ENCODE measurements at places on chromosomes 2 and 18.
A peak's percentile ranks its signal among the peaks of the same experiment; 100 is the strongest.

- no peak for DNase-seq
Observed at GRCh38 chr2:101064505-101064867, 62.4 kb downstream of the RPL31 start.

DNA sequence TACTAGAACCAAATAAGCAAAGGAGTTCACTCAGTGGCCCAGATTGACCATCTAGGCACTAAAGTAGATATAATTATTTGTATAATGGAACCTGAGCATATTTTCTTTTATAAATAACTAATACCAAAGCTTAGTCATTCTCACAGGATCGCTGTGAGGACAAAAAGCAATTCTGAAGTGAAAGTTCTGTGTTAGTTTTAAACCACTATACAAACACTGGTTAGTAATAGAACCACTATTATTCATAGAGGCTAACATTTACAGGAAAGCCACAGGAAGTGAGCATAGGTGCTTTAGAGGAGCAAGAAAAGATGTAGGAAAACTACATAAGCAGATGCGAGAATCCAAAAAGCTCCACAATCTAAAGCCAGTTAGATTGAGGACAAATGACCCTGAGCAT is 364.7 kb downstream of the XIRP2 start:
- no peak for DNase-seq

GRCh38 chr2:96885432-96886347 is 15.8 kb upstream of the SEMA4C start:
- DNase-seq: no peak

DNA sequence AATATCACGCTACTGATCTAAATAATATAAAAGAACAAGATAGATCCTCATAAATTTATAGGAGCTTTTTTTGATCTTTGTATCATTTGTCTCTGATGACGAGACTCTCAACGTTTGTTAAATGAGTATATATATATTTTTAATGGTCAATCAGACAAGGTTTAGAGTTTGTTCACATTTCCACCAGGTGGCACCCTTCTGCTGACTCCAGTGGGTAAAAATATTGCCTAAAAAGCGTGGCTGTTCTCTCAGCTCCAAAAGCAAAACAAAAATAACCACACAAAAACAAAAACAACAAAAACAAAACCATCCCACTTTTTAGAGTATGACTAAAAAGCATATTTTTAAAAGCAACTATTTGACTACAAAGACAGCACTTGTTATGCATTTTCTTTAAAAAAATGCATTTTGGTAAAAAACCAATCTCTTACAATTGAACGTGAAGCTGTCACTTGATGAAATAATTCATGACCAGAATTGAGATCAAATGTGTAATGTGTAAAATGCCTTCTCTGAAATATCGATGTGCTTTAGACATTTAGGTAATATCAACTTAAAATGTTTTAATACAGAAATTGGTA is 723.2 kb downstream of the DPP10 start:
- peak; percentile 22 for DNase-seq

GRCh38 chr2:68907232-68907919 is 36.2 kb upstream of the BMP10 start:
- DNase-seq: no peak

DNA sequence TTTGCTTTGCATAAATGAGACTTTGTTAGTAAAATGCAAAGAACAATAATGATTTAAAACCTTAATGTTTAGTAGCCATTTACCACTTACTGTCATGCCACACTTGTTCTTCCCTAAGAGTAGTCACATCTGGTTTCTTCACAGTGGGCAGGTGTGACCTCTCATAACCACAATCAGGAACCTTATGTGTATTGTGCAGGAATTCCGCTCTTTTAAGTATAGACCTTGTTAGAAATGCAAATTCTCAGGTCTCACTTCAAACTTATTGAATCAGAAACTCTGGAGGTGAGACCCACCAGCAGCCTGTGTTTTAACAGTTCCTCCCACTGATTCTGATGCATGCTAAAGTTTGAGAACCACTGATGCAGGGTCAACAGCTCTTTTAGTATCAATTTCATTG is 518.8 kb upstream of the MEX3C start:
- no peak for DNase-seq

- peak; percentile 72 for DNase-seq
Observed at GRCh38 chr2:224442071-224442967, 40.4 kb upstream of the FAM124B start.

DNA sequence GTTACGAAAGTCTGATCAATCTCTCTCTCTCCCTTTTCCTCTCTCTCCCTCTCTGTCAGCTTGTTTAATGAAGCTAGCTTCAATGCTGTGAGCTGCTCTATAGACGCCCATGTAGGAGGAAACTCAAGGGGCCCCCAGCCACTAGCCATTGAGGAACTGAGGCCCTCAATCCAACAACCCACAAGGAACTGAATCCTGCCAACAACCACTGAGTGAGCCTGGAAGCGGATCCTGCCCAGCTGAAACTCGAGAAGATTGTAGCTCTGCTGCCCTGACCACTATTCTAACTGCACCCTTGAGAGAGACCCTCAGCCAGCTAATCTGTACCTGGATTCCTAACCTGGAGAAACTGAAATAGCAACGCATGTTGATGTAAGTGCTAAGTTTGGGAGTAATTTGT is 129.2 kb downstream of the BCL11A start:
- no peak for DNase-seq

DNA sequence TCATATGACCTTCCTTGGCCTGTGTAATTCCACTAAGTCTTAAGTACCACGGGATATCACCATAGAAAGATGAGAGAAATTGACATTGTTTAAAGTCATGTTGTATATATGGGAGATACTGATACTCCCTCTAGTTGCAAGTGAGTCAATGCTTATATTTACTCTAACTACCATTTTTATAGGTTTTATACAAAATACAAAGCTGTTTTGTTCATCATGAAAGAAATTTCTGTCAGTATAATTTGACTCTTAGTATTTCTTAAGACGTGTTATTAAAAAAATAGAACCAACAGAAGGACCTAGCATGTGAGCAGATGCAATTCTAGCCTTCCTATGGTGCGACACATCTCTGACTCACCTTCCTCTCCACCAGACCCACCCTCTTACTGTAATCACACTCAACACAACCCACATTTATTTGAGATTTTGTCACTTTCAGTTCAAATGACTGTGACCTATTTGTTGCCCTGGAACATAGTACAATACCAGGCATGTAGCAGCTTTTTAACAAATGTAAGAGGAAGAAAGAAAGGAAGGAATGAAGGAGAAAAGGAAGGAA is 453.1 kb downstream of the CMPK2 start:
- no peak for DNase-seq

GRCh38 chr18:23983112-23983511 is 31.4 kb upstream of the TTC39C start:
- DNase-seq: no peak

GRCh38 chr2:239194731-239195317 is 206.0 kb downstream of the HDAC4 start:
- no peak for DNase-seq

DNA sequence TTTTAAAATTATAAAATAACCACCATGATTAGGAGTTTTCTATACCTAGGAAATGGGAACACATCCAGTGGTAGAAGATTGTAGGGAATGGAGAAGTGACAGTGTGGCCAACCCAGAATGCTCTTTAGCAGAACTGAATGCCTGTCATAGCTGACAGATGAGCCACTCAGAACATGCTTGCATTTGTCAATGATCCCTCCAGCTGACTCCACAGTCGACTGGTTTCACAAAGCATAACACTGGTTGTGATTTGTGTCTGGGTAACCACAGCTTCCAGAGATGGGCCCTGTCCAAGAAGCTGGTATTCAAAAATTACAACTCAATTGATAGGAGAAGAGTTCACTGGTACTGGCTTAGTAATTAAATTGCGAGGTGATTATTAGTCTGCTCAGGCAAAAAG is 9.0 kb upstream of the CTIF start:
- DNase-seq: no peak

- peak; percentile 69 for DNase-seq
Observed at GRCh38 chr2:174325373-174326160, 9.2 kb upstream of the SP9 start.

DNA sequence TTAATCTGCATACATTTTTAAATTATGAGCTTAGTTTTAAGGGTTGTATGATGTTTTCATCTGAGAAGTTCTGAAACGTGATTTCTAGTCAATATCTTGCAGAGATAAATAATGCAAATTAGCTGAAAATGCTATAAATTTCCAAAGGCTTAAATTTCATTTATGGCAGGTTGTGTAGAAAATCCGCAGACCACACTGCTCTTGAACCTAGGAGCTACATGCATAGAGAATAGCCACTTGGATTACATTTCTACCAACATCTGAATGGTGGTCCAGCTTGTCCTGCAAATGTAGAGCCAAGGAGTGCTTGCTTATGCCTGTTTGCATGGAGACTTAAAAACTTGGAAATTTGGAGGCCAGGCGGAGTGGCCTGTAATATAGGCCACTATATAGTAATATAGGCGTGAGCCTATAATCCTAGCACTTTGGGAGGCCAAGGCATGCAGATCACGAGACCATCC is 6.8 kb downstream of the MAT2A start:
- no peak for DNase-seq

All from ELF-1 (cell line).